ENCODE measurements at places on chromosomes 11 and 22. TPM values are rescaled to one million over a fixed set of nuclear protein-coding genes. Genes with fewer than 3 reads are reported as not detected.

GRCh38 chr11:8252388-8252787 is 11.3 kb downstream of the LMO1 start:
- DNase-seq, result no peak

DNA sequence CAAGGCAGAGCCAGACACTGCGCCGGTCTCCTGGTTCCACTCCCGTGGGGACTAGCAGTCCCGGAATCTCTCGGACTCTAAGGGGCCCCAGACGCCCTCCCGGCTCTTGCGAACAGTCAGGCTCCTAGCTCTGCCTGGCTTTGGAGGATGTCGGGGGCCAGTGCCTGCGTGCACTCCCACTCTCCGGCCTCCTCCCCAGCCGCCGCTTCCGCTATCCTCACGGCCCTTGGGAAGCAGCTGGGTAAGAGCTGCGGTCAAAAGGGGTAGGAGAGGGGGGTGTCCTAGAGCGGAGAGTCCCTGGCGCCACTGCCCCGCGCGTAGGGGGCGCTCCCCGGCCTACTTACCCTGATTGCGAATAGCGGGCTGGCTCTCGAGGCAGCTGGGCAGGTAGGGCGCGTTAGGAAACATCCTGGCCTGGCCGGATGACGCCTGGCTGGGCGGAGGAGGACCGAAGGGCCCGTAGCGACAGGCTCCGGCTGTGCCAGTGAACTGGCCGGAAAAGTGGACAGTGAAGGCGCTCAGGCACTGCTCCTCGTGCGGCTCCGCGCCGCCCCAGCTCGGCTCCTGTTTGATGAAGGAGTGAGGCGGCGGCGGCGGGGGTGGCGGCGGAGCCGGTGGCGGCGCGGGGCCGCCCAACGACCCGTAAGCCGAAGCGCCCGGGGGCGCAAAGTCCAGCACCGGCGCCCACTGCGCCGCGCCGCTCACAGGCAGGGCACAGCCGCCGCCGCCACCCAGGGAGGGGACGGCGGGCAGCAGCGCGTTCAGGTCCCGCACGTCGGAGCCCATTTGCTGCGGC is 785 bp downstream of the WT1 start:
- peak; percentile 5 for DNase-seq

GRCh38 chr11:132032555-132032954 is 662.1 kb downstream of the NTM start:
- DNase-seq, result no peak

The CTTN gene
- total RNA-seq, result 114 TPM

Measured in HepG2 (cell line).